ENCODE measurements at places on chromosomes 1 and 21.

DNA sequence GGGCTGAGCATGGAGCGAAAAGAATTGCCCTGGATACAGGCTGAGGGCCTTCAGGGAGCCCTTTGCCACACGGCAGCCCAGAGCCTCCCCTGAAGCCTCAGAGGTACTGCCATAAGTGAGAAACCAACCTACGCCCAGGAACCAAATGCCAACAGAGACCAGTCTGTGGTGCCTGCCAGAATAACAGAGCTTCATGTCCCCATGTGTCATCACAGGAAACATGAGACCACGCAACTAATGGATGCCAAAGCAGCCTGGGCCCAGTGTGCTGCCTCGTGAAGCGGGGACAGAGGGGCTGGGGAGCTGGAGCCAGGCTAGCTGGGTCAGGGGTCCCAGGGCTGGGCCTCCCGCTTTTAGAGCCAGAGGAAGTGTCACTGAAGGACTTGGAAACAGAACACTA is 18.7 kb upstream of the STUM start:
- DNase-seq: no peak

DNA sequence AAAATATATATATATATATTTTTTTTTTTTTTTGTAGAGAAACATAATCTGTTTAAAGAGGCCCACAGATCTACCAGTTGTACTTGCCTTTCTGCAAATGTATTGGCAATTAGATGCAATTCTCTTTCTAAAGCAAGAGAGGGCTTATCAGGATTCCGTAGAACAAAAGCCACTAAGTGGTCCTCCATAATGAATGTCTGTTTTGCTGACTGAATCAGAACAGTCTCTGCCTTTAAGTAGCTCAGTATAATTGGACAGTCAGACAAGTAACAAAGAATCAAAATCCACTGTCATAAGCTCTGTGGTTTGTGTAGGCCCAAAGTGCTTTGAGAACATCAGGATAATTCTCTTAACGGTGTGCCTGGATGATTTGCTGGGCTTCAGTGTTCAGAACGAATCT is 17.3 kb downstream of the SARS1 start:
- DNase-seq: no peak

GRCh38 chr1:171814692-171815091 is 26.6 kb upstream of the DNM3 start:
- peak; percentile 78 for DNase-seq

- no peak for DNase-seq
These were observed 65.6 kb downstream of the TEX35 start for GRCh38 chr1:178578541-178578940.

- DNase-seq: peak; percentile 18
These were observed 771 bp downstream of the EIF4G3 start for GRCh38 chr1:21175670-21176581.

DNA sequence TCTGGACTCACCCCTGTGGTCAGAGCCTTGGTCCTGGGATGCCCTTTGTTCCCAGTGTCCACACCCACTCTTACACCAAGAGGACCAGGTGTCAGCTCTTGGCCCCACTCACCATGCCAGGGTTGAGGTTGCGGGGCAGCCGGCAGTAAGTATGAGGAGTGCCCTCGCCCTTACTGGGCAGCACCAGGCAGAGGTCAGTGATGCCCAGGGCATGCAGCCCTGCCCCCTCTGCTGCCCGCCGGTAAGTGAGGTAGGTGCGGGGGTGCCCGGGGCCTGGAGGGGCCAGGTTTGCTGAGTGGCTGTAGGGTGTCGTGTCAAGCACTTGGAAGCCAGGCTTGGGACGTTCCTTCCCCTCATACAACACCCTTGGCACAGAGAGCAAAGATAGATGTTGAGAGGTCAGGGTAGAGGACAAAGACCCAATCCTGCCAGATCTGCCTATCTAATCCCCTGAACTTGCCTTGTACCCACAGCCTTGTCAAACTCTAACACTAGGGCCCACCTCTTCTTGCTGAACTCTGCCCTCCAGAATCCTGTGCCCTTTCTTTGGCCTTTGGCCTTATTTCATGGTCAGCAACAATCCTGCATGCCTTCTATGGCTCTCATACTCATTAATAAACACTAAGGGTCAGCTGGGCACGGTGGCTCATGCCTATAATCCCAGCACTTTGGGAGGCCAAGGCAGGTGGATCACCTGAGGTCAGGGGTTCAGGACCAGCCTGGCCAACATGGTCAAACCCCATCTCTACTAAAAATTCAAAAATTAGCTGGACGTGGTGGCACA is 3.6 kb downstream of the DENND4B start:
- no peak for DNase-seq

DNA sequence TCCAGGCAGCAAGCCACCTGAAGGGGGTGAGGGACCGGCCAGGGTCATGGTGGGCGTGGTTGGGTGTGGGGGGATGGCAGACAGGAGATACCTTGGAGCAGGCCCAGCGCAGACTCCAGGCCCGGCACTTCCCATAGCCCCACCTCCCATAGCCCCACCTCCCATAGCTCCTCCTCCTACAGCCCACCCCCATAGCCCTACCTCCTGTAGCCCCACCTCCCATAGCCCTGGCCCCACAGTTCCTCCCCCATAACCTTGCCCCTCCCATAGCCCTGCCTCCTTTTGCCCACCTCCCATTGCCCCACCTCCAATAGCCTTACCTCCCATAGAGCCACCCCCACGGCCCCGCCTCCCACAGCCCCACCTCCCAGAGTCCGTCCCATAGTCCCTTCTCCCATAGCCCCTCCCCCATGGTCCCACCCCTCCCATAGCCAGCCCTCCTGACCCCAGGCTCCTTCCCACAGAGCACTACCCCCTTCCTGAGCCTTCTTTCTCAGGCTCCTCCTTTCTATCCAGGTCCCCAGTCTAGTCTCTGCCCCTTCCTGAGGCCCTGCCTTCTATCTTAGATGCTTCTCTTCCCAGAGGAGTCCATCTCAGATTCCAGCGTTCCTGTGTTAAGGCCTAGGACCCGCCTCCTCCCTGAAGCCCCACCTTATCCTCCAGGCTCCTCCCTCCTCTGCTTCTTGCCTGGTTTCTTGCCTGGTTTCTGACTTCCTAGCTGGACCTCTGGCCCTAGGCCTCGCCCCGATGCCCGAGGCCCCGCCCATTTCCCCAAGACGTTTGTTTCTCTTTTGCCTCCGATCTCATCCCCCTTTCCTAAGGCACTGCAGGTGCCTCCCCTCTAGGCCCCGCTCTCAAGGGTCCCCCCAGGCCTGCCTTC is 46.8 kb downstream of the PTPRU start:
- peak; percentile 67 for DNase-seq

DNA sequence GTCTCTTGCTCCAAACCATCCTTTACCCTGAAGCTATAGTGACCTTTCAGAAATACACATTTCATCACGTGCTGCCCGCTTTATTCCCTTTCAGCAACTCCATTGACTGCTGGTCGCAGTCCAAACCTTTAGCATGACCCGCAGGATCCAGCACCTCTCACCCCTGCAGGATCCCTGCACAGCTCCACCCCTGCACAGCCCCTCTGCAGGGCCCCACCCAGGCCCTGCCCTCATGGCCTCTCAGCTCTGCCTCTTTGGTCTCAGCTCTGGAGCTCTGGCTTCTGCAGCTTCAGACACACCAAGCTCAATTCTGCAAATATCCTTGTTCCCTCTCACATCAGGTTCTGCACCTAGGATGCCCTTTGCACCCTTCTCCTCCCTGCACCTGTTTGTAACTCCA is 264.9 kb upstream of the C1orf174 start:
- no peak for DNase-seq

DNA sequence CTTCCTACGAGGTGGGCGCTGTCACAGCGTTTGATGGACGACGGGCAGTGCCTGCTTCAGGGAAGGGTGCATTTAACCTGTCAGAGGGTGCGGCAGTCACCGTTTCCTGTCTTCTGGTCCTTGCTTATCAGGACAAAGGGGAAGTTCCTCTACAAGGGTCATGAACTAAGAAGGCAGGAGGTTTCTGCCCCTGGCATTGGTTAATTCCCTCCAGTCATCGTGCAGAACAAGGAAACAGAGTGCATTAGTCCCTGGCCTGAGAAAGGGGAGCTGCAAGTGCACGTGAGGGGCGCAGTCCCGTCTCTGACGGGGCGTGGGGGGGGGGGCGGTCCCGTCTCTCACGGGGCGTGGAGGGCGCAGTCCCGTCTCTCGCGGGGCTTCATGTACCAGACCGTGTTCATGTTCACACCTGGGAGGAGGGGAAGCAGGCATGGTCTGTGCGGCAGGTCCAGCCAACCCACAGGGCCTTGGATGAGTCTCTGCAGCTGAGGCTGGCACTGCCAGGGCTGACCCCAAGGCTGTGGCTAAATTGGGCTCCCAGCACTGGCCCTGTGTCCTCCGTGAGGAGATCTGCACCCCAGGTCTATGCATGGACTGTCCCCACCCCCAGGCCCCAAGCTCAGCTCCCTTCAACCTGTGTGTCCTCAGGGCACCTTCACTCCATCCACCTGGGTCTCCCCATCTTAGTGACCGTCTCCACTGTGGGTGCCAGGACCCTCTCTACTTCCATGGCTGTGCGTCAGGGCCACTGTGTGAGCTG is 89.2 kb upstream of the COL6A1 start:
- DNase-seq: no peak

DNA sequence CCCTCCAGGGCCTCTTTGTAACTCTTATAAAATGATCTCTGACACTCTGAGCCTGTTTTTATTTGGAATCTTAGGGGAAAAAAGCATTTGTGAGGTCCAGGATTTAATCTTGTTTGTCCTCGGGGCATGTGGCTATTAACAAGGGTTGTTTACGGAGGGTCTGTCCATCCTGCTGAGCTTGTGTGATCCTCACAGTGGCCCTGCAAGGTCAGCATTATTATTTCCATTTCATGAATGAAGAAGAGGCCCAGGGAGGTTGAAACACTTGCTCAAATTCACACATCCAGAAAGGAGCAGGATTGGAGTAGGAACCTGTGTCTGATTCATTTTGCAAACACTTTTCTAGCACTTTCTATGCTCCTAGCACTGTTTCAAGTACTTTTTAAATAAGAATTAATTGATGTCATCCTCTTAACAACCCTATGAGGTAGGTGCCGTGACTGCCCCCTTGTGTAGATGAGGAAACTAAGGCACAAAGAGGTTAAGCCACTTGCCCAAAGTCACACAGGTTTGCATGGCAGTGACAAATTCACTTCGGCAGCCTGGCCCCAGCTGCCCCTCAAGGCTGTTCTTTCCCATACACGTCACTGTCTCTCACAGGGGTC is 178.9 kb downstream of the MIS18A start:
- no peak for DNase-seq

- no peak for DNase-seq
These were observed 272.5 kb upstream of the LRRC7 start for GRCh38 chr1:69295265-69295664.
